SJSA1 (cell line): ENCODE measurements at places on chromosomes 12 and 14. TPM values are rescaled to one million over a fixed set of nuclear protein-coding genes. Genes with fewer than 3 reads are reported as not detected.

The LRRK2 gene
- 0.11 and 0.31 TPM in 2 replicates for total RNA-seq

The TAS2R8 gene
- total RNA-seq = not detected in 2 replicates

The TBC1D30 gene
- 0.19 TPM in 1 of 2 replicates, not detected in the other for total RNA-seq

DNA sequence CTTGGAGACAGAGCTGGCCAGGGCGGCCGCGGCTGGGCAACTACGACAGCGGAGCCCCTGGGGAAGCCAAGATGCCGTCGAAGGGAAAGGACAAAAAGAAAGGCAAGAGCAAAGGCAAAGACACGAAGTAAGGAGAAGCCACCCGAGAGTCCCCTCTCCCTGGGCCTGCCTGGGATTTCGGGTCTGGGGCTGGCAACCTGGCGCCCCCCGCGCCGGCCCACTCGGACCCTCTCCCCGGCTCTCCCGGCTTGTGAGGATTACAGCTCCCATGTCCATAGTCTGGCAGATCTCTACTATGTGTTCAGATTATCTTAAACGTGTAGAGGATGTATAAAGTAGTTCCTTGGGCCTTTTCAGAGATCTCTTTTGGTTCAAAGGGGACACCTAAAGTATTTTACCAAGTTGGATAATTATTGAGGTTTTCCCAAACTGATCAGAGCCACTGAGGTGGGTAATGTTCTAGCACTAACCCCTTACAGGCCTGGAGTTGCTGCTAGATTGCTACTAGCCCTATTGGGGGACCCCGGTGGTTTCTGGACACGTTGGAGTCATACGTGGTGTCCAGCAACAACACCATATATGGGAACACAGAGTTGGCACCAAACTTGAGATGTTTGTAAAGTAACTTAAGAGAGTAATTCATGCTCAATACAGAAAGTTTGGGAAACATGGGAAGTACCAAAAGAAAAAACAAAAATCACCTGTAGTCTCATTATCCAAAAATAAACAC, 424 bp downstream of the BBOF1 start:
- peaks cover 4% of the 10 kb centered on the region; the same call in 1 of the 2 replicates for H3K36me3 ChIP-seq
- H3K27ac ChIP-seq = peak overlapping the region; percentile 47
- DNase-seq = no peak
- H3K4me1 ChIP-seq = peaks cover 10% of the 10 kb centered on the region

DNA sequence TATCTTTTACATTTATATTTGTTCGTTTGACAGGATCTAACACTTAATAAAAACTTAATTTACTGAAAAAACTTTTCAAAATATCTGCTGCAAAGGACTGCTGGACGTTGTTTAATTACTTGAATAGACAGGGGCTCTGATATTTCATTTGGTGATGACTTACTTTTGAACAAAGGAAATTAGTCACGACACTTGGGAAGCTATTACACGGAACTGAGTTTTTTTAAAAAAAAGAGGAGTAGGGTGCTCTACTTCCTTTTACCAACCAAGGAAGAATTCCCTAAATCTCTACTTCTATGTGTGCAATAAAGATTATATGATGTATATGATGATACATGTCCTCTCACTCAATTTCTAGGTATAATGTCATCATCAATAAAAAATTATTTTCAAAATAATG, 4.7 kb downstream of the FGD6 start:
- H3K36me3 ChIP-seq = peaks cover 7% of the 10 kb centered on the region
- H3K27ac ChIP-seq = peak overlapping the region; percentile 15; the same call in 1 of the 2 replicates
- H3K4me3 ChIP-seq = no peak overlapping the region
- H3K4me1 ChIP-seq = peaks cover 18% of the 10 kb centered on the region; the same call in 1 of the 2 replicates

- H3K27me3 ChIP-seq = peaks cover 33% of the 10 kb centered on the region
- H3K27ac ChIP-seq = no peak within 1 kb of the TSS
- H3K36me3 ChIP-seq = no peaks in the 10 kb centered on the region
- DNase-seq = peak; percentile 15
These were observed at the start of gene C12orf42 for GRCh38 chr12:103495469-103496456. Gene C12orf42, minus strand, starts transcription at chr12:103495968. Its CDS starts 17,542 bp downstream, at chr12:103478426.

DNA sequence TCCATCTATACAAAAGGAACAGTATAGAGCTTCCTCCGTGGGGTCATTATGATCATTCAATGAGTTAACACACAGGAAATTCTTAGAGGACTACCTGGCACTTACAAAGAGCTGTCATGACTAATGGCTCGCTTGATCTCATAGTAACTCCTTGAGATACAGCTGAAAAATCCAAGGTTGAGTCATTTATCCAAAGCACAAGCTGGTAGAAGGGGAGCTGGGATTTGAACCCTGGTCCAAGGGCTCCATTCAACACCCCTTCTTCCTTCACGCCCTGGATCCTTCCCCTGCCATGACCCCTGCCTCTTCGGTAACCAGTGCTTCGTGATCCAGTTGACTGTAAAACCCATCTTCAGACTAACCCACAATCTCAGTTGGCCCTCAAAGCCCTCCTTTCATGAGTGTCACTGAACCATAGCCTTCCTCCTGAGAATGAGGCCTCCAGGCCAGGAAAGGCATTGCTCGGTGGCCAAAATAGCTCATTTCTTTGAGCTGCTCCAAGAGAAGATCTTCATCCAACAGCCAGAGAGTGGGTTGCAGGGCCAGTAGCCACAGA, 7.8 kb downstream of the ZFP36L1 start:
- DNase-seq = no peak
- H3K4me1 ChIP-seq = peaks cover 39% of the 10 kb centered on the region
- no peaks in the 10 kb centered on the region for H3K27me3 ChIP-seq
- no peak overlapping the region for H3K27ac ChIP-seq
- H3K36me3 ChIP-seq = peaks cover 31% of the 10 kb centered on the region

GRCh38 chr12:56661979-56662638, 16.3 kb upstream of the ATP5F1B start:
- H3K27ac ChIP-seq = no peak overlapping the region
- H3K4me3 ChIP-seq = no peak overlapping the region

GRCh38 chr14:87908550-87908949, 84.4 kb downstream of the GALC start:
- no peaks in the 10 kb centered on the region for H3K27me3 ChIP-seq
- H3K4me3 ChIP-seq = no peak overlapping the region

- no peak overlapping the region for H3K27ac ChIP-seq
- H3K4me3 ChIP-seq = no peak overlapping the region
- peaks cover 22% of the 10 kb centered on the region for H3K36me3 ChIP-seq
- no peak for DNase-seq
These were observed 4.8 kb downstream of the HOXC5 start for GRCh38 chr12:54037360-54038283.

DNA sequence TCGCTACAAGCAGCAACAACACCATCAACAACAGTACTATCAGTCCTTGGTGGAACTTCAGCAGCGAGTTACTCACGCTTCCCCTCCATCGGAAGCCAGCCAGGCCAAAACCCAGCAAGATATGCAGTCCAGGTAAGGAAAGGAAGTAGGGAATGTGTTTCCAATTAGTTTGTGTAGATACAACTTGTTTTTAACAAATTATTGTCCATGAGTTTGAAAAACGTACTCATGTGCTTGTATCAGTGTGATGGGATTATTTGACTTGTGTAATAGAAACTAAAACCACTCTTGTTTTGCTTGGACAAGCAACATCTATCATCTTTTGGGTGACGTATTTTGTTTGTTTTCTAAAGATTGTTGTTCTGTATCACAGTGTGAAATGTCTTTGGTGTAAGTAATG, 137.9 kb downstream of the NAV3 start:
- H3K27ac ChIP-seq = no peak overlapping the region
- H3K4me1 ChIP-seq = no peaks in the 10 kb centered on the region; the same call in 1 of the 2 replicates
- no peak overlapping the region for H3K4me3 ChIP-seq
- no peaks in the 10 kb centered on the region for H3K27me3 ChIP-seq

- no peak overlapping the region for H3K4me3 ChIP-seq
- H3K36me3 ChIP-seq = no peaks in the 10 kb centered on the region
- no peaks in the 10 kb centered on the region for H3K27me3 ChIP-seq
These were observed 40.2 kb downstream of the DACT1 start for GRCh38 chr14:58677996-58678395.
